ENCODE measurements at places on chromosomes 4 and X.

- DNase-seq, result no peak
These were observed 55.0 kb upstream of the PRDM5 start for GRCh38 chr4:120977435-120977997.

GRCh38 chrX:29478336-29479069, 736.9 kb upstream of the MAGEB2 start:
- DNase-seq, result no peak

DNA sequence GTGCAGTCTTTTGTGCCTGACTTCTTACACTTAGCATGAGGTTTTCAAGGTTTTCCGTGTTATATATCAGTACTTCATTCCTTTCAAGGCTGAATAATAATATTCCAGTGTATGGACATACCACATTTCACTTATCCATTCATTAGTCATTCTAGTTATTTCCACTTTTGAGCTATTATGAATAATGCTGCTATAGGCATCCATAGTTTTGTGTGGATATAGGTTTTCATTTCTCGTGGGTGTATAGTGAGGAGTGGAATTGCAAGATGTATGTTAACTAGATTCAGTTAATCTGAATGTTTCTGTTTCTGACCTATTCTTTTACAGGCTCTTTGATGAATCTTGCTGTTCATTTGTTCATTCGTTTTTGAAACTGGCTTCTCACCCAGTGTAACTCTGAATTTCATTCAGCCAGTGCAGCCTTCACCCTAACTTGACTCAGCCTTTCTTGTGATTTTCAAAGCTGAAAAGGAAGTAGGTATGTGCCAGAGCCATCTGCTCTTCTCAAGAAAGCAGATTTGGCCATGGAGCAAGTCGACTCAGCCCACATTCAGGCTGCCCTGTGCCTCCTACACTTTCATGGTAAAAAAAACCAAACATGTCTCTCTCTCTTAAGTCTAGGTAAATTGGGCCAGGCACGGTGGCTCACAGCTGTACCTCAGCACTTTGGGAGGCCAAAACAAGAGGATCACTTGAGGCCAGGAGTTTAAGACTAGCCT, 56.3 kb upstream of the NOCT start:
- no peak for DNase-seq

- DNase-seq, result no peak
These were observed 153.2 kb downstream of the SHROOM3 start for GRCh38 chr4:76588274-76588673.

GRCh38 chrX:47651043-47651905, 911 bp upstream of the ELK1 start:
- no peak for DNase-seq

DNA sequence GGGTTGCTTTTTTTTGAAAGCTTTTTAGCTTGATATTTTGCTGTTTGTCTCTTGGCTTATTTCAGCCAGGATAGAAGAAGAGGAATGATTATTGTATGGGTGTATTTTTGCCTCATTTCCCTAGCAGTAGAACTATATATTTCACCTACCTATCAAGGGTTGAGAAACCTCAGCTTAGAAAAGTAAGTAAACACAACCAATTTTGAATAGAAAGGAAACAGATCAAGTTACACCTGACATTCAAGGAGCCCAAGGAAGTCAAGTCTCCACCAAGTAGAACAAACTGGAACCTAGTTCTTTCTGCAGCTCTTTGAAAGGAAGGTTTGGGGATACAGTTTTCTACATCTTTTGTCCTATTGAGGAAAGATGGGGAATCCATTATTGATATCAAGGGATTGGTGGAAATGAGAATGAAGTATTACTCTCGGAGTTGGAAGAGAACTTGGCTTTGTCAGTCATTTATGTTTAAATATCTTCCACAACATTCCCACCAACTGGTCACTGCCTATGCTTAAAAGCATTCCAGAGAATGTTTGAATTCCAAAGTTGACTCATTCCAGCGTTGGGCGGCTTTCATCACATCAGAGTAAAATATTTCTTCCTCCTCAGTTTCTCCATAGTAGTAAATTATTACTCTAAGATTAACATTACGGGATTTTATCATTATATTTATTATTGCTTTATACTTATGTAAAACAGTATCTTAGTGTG, 207.8 kb upstream of the CNKSR2 start:
- no peak for DNase-seq

- no peak for DNase-seq
These were observed 52.8 kb downstream of the ZAR1 start for GRCh38 chr4:48542888-48543287.

- no peak for DNase-seq
These were observed 56.6 kb upstream of the NRK start for GRCh38 chrX:105765691-105766090.

DNA sequence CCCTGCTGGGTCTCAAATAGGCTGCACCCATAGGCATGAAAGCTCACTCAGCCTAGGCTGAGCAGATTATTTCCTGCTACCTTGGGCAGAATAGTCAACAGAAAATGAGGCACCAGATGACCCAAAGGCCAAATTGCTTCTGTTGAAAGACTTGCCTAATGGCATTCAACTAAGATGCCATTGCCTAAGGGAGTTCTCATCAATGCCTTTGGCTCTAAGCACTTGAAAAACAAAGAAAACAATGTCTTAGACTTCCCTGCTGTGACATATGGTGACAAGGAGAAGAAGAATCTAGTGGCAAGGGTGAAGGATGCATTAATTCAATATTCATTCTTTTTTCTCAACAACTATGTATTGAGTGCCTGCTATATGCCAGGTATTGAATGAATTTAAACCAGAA, 25.7 kb upstream of the PCDH19 start:
- no peak for DNase-seq

DNA sequence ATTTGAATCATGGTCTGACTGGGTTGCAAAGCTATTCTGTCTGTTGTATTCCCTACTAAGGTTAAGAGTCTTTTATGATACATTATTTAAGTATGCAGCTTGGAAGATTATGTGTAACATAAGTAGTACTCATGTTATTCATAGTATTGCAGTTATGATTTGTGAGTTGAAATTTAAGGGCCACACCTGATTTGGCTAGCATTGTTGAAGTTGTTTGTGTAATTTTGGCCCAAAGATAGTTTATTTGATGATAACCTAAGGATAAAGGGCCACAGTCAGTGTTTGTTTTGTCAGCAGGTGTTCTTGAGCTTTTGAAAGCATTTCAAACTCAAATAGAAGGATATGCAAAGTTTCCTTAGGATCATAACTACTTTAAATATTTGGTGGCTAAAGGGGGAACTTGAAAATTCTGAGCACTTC, 38.9 kb downstream of the NUDT9 start:
- DNase-seq, result no peak

DNA sequence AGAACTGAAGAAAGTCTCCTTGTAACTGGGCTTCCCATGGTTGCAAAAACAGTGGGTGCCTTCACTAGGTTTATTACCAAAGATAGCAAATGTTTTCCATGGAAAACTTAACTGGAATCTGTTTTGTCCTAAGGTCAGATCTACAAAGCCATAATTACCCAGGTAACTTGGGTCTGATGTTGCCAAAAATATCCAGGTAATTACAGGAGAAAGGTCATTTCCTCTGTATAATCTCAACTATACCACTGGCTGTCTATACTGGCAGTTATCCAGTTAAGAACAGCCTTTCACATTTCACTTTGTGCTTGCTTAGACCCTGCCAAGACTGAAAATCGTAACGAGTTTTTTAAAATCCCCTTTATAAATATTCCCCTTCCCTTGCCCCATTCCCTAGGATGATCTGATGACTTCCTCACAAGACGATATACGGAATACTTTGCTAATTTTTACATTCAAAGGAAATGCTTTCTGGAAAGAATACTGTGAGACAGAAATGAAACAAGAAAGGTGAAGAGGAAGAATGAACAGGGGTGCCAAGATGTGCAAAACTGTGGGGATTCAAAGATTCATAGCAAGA, 105.5 kb downstream of the MAML3 start:
- DNase-seq, result no peak

DNA sequence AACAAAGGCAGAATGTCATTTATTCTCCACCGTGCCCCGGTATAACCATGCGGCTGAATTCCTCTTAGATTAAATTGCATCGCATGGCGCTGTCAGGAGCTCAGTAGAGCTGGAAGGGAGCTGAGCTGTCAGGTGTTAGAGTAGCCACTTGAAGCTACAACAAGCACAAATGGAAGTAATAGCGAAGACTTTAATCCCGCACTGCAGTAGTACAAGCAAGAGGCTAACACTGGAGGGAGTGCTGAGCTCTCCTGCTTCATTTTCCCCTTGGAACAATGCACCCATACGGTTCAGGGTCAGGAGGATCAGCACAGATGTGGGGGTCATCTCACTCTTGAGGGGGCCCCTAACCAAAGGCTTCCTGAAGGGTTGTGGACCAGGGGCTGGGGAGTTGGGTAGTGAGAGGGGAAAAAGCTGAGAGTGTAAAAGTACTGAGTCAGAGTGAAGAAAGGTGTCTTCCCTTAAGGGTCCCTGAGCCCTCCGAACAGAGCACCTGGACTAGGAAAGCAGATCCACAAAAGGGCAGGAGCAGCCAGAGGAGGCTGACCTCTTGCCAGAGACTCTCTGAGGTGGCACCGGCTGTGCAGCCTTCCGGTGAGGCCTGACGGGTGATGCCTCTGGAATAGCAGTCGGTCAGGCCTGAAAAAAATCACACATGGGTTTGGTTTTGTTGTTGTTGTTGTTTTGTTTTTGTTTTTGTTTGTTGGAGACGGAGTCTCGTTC, 36.0 kb upstream of the CBR4 start:
- DNase-seq, result no peak

Data from nucleus accumbens (tissue), 56 donors.